ENCODE measurements at places on chromosomes 6 and 20.

GRCh38 chr6:56043076-56043475, 167.7 kb upstream of the BMP5 start:
- DNase-seq, result no peak

DNA sequence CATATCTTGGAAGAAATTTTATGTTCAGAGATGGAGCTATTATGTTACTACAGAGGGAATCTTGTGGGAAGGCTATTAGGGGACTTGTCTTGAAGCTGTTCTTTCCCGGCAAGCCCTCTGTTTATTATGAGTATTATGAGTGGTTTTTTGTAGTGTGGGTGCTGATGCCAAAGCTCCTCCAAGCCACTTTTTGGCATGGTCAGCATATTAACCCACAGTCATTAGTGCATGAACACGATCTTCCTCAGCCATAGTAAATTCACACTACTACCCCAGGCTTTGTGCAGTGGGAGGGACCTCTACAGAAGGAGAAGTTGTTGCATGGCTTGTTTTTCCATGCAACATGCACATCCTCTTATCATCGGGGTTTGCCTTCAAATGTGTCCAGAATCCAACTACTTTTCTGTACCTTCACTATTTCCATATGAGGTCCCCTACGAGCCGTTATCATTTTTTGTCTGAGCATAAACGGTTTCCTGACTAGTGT, 6.5 kb upstream of the BMP6 start:
- no peak for DNase-seq

- no peak for DNase-seq
Observed at GRCh38 chr6:34031625-34032383, 114.1 kb downstream of the GRM4 start.

- DNase-seq, result no peak
Observed at GRCh38 chr6:46612645-46613044, 40.0 kb downstream of the CYP39A1 start.

GRCh38 chr20:47989957-47990356, 204.7 kb upstream of the SULF2 start:
- no peak for DNase-seq

DNA sequence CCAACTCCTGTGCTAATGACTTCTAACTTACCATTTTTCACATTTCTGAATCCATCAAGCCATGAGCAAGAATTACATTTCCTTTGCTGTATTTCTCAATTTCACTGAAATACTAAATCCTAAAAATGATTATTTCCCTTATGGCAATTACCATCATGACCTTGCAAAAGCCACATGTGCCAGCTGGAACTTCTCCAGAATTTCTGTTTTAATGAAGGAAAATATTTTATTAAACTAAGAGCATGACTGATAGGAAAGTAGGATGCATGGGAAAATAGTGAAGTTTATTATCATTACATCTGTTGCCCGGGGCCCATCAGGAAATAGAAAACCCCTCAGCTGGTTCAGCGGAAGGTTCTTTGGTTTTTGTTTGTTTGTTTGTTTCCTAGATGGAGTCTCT, 14.4 kb upstream of the TMEM242 start:
- no peak for DNase-seq

DNA sequence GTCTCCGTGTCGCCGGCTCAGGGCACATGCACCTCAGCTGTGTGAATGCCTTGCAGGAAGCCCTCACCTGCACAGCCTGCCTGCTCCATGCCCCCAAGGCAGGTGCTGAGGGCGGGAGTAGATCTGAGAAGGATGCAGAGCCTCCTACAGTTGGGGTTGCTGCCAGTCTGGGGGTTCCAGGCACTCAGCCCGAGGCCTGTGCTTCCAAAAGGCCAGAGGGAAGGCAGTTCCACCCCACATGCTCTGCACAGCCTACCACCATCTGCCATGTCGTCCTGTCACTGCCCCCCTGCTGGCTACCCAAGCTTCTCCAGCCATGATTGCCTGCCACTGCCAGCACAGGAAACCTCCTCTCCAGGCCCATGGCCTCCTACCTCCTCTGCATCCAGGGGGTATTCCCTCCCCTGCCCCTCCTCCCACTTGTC, 19.3 kb downstream of the ACSS1 start:
- no peak for DNase-seq
